Hematopoietic multipotent progenitor cell treated with erythropoietin and hydrocortisone succinate and interleukin-3 and kit ligand, for 15 days (in vitro differentiated cells): ENCODE measurements at places on chromosomes 2 and 18.

GRCh38 chr18:78731398-78732032 is 248.1 kb upstream of the SALL3 start:
- DNase-seq: no peak

- no peak for DNase-seq
Measured at GRCh38 chr2:40199771-40200170, 252.1 kb downstream of the SLC8A1 start.

DNA sequence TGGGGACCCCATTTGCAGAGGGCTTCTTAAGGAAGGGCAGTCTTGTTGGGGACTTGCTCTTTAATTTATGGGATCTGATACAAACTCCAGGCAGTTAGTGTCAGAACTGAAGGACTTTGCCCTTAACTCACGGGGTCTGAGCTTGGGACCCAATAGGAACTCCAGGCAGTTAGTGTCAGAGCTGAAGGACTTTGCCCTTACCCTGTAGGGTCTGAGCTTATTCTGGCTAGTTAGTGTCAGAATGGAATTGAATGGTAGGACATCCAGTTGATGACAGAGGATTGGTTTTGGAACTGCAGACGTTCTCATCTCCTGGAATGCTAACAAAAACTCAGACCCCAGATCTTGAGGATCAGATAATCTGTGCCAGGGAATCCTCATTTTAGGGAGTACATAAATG is 256.9 kb upstream of the COPS8 start:
- no peak for DNase-seq

DNA sequence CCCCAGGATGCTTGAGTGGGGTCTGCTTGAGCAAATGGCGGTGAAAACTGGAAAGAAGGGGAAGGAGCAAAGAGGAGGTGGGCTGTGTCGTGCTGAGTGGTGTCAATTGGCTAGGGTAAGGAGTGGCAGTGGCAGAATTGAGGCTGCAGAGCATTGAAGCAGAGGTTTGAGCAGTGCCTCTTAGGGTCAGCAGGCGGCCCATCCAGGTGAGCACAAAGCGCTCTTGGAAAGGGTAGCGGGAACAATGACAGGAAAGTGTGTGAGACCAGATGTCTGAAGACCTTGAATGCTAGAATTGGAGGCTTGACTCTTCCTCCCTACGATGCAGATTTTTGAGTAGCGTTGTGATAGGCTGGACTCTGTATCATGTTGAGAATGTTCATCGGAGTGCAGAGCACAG is 39.3 kb upstream of the IL1R1 start:
- no peak for DNase-seq

- DNase-seq: no peak
Measured at GRCh38 chr2:172516299-172516698, 39.6 kb upstream of the PDK1 start.

DNA sequence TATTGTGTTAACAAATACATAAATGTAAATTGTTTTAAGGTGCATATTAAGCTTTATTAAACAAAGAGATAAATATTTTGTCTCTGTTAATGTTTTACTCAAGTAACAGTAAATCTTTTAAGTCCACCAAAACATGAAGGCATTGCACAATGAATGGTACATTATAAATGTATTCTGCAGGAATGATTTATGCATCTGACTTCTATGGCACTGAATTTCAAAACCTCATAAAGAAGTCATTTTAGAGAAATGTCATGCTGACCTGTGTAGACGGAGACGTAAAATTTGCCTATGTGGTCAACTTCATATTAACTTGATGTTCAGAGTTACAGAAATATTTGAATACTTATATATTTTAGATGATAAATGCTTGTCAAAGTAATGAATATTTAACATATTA is 194.7 kb downstream of the BABAM2 start:
- no peak for DNase-seq

DNA sequence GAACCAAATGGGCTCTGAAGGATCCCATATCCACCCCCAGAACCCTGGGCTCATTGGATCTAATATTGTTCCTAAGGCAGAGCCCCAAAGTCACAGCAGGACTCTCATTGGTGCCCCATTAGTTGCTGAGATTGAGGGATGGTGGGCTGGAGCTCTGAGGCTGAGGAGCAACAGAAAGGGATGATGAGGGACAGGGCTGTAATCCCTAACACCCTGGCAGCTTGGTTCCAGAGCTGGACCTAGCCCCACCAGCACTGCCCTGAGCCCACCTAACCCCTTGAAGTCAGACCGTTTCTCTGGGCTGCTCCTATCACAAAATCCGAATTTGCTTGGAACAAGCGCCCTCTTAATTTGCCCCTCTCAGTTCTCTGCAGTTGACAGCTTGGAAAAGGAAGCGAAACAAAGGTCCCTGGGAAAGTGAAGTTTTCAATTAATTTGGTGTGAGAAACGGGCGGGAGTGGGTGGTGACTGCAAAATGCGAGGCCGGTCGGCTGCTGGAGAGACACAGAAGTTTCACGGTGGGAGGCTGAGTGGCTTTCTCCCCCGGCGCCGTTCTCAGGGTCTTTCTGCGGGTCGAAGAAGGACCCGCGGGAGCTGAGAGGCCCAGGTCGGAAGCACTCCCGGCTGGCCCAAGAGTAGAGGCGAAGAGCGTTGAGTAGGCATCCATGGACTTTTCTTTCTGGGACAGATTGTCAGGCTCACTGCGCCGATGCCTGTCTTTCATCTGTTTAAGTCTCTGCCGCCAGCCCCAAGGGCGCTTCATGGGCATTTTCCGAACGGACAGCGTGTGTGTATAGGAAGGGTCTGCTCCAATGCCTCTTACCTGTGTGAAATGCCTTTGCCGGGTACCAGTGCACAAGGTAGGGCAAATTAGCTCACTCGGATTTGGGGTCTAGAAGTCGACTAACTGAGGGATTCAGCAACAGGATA is 927 bp upstream of the HOXD13 start:
- no peak for DNase-seq
